ENCODE measurements at places on chromosomes 12 and 14.

DNA sequence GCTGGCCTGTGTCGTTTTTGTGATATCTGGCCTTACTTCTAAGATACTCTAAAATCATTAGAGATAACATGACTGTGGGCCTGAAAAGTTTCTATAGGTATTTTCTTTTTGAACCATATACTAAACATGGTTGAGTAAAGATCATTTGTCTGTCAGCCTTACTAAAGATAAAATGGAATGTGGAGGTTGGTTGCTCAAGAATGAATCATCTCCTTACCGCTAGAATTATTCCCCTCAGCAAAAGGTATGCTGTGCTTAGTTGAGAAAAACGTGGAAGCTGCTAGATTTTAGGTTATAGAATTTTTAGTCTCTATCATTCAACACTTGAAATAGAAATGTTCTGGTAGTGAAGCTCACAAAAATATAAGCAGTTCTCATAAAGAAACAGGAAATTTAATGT is 407.3 kb downstream of the AEBP2 start:
- DNase-seq, result no peak

DNA sequence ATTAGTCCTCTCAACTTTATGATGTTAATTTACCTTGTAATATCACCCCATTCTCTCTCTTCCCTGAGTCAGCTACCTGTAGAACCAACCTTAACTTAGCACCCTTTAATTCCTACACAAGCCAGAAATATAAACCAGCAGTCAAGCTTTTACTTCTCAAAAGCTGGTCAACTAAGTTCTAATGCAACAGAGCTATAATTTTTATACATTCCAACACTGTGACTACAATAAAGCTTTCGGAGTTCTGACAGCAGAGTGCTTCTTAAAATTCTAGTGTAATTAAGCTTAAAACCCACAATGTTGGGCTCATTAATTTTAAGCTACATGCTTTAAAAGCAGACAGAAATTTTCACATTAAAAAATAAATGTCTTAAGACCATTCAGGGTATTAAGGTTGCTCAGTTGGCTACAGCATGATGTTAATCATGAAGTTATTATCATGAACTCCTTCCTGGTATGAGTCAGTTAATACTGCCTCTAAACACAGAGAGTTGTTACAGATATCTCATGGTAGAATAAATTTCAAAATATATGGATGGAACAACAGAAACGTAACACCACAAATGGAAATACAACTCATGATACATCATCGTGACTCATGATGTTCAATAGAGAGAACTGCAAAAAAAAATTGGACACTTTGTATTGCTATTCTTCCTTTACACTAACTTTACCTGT is 126.7 kb downstream of the EPS8 start:
- no peak for DNase-seq

DNA sequence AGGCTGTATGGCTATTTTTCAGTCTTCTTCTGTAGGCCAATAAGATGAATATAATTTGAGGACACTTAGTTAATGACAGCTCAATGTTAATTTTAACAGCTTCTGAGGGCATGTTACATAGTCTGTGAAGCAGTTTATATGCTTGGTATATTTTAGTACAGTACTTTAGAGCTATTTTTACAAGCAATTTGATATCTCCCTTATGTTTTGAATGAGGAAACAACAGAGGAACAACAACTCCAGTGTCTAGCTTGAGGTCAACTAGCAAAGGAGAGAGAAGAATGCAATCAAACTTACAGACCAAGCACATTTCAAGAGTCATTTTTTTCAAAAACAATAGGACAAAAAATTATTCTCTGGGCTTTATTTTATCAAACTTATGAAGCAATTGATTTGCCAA is 469.1 kb upstream of the DCN start:
- DNase-seq, result no peak

DNA sequence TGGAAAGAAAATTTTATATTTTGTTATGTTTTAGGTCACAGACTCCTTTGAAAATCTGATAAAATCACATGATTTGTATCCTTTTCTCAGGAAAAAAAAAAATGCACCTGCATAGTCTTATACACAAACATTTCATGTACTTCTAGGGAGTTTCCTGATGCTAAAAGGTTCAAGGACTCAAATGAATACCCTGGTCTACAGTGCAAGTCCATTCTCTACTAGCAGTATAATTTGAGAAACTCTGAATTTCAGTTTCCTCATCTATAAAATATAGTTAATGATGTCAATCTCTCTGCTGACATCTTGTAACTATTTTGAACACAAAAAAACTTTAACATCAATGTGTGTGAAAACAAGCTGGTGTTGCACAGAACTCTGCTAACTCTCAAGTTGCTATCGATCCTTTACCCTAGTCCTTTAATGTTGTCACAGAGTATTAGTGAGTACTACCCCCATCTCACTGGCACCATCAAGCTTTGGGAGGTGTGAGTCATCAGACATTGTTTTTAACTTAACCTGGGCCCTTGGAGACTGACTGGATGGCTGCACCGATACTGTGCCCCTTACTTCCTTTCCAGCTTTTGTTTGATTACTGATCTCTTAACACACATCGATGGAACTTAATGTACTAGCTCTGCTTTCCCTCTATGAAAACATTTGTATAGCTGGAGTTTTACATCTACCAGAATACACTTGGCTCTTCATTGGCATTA is 251.9 kb upstream of the SOX5 start:
- DNase-seq, result no peak

DNA sequence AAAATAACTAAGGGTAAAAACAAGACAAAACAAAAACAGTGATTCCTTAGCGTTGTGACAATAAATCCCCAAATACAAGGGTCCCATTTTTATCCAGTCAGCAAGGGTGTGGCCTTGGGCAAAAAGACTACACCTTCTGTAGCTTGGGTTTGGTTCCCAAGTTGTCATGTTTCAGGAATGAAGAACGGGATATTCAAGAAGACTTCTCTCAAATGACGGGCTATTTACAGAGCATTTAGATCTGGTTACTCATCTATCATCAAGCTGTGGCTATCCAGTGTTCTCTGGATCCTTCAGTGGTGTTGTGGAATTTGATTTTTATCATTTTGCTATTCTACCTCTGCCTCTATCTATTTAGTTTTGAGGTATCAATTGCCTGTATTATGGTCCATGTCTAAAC is 219.7 kb downstream of the SLC25A21 start:
- DNase-seq, result no peak

DNA sequence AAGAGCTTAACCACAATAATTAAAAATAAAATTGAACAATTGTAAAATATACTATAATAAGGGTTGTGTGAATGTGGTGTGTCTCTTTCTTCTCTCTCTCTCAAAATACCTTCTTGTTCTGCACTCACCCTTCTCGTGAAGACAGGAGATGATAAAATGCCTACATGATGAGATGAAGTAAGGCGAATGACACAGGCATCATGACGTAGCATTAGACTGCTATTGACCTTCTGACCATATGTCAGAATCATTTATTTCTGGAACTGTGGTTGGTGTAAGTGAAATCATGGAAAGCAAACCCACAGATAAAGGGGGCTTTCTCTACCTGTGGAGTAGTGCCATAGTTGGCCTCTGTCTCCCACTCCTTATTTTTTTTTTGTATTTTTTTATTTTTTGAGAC is 37.8 kb upstream of the NUAK1 start:
- no peak for DNase-seq

DNA sequence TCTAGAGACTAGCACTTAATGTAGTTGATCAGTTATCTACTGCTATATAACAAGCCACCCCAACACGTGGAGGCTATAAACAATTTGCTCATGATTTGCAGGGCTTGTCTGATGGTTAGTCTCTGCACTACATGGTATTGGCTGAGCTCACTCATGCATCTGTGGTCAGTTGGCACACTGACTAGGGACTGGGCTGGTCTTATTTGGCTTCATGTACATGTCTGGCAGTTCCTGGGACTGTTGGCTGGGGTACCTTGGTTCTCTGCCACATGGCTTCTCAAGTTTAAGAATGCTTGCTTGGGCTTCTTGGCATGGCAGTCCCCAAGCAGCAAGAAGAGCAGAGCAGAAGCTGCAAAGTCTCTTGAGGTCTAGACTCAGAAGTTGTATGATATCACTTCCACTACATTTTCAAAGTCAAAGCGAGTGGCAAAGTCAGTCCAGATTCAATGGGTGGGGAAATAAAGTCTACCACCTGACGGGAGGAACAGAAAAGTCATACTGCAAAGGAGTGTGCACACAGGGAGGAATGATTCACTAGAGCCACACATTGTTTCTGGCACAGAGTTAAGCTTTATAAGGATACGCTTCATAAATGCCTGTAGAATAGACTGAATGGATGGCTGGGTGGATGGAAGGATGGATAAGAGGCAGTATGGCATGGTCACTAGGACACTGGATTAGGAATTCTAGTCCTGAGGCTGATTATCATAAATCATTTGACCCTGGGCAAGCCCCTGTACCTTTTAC is 44.8 kb upstream of the PTHLH start:
- no peak for DNase-seq

Measured in right forelimb (tissue), 1 donor.